Islet precursor cell (in vitro differentiated cells): ENCODE measurements at places on chromosomes 11 and 22.

DNA sequence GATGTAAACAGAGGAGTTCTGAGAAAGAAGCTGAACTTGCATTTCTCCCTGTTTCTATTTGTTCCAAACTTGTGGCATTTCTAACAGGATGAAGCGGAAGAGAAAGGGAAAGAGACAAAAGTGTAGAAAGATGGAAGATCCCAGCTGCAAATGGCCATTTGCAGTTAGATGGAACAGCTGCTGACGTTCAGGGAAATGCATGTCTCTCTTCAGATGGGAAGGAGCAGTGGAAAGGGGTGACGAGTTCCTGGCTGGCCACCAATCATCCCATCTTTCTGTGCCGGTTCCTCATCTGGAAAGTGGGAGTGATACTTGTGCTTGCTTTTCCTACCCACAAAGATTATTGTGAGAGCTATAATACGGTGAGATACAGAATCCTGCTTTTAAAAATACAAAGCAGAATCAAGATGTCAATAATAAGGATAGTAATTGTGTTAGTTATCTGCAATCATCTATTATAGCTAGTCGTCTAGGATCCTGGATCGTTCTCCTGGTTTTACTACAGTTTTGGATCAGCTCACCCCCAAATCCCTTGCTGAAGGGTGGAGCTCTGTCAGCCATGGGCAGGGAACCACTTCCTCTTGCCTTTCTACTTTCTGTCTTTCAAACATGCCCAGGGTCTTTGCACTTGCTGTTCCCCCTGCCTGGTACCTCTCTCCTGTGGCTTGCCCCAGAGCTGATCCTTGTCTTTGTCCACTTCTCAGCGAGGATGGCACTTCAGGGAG lies 1.2 kb upstream of the TIMP3 start:
- no peak for DNase-seq

DNA sequence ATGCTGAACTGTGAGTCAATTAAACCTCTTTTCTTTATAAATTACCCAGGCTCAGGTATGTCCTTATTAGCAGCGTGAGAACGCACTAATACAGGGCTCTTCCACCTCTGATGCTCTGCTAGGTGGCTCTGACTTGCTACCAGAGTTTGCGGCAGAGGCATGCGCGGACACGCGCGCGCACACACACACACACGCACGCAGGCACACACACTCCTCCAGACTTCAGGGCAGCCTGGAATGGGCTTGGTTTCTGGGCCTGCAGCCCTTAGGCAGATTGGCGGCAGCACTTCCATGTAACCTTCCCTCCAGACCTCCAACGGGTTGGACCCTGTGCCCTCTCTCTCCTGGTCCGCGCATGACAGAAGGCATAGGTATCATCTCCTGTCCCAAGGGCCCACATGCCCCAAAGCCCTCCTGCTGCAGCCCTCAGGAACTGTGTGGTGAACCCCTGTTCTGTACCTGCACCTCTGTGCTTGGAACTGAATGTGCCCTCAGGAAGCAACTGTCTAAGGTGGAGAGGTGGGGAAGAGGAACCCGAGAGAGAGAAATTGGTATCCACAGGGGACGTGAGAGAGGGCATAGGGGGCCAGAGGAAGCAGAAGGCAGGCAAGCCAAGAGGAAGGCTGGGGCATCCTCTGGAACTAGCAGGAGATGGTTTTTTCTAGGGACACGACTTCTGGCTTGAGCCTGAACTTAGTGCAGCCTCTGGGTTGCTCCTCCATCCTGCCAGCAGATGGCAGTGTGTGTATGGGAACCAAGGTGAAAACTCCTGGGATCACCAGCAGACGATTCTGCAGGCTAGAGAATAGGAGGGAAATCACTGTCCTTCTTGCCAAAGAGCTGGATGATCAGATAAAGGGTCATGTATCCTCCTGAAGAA lies 23.4 kb upstream of the RIC3 start:
- peak; percentile 91 for DNase-seq

DNA sequence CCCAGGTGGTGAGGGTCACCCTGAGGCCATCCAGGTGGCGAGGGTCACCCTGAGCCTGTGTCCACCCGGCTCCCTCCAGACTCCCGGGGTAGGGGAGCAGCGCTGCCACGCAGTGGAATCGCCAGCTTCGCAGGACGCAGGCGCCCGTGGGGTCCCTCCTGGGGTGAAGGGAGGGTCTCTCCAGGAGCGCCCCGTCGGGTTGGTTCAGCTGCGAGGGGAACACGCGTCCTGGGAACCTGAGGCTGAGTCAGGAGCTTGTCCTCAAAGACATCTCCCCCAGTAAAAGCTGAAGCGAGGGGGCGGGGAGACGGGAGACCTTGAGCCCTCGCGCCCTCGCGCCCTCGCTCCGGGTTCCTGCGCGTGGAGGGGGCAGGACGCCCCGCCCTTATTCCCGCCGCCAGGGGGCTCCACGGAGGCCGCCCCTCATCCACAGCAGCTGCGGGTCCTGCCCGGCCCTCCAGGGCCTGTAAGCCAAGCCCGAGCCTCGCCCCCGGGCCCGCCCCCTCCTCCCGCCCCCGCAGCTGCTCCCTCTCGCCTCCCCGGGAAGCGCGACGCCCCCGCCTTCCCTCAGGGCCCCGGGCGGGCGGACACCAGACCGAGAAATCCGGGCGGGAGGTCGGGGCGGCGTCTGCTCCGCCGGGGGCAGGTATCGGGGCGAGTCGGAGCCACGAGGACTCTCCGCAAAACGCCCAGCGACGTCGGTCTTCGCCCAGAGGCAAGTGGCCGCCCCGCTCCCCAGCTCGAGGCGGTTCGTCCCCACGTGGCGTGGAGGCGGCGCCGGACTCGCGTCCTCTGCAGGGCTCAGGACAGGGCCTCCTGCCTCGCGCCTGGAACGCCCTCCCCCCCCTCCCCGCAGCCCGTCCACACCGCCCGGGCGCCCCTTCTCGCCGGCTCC lies 22.8 kb downstream of the PIM3 start:
- peak; percentile 61 for DNase-seq

- DNase-seq: no peak
Observed at GRCh38 chr22:23800297-23801237, 13.8 kb downstream of the SMARCB1 start.

DNA sequence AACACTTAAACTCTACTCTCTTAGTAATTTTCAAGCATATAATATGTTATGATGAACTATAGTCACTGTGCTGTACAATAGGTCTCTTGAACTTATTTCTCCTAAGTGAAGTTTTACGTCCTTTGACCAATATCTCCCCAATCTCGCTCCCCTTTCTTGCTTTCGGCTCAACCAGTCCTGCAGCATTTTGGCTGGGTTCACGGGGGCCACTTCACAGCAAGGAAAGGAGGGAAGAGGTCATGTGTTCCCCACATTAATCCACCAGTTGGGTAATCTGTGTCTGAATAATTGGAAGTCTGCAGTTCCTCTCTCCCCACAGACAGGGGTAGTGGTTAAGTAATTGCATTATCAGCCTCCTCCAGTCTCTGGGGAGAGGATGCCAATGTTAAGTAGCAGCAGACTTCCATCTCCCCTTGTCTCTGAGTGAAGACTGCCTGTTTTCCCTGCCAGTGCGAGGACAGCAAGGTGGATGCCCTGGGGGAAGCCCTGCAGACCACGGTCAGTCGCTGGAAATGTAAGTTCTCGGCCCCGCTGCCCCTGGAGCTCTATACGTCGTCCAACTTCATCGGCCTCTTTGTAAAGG lies 59.2 kb upstream of the CRTAM start:
- DNase-seq: peak; percentile 88

DNA sequence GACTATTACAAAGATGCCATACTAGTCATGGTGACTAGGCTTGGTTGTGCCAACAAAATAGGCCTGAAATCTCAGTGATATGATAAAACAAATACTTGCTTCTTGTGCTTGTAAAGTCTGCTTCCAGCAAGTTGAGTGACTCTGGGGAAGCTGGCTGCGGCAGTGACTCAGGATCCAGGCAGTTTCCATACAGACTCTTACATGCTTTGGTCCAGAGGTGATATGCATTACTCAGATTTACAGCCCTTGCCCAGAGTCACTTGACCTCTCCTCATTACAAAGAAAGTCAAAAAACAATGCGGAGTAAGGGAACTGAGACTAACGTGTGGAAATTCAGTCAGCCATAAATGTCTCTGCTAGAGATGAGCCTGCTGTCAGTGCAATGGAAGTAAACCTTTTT lies 387.5 kb downstream of the KCNA4 start:
- peak; percentile 88 for DNase-seq

GRCh38 chr11:134349802-134350355 lies 18.1 kb downstream of the GLB1L2 start:
- peak; percentile 31 for DNase-seq

DNA sequence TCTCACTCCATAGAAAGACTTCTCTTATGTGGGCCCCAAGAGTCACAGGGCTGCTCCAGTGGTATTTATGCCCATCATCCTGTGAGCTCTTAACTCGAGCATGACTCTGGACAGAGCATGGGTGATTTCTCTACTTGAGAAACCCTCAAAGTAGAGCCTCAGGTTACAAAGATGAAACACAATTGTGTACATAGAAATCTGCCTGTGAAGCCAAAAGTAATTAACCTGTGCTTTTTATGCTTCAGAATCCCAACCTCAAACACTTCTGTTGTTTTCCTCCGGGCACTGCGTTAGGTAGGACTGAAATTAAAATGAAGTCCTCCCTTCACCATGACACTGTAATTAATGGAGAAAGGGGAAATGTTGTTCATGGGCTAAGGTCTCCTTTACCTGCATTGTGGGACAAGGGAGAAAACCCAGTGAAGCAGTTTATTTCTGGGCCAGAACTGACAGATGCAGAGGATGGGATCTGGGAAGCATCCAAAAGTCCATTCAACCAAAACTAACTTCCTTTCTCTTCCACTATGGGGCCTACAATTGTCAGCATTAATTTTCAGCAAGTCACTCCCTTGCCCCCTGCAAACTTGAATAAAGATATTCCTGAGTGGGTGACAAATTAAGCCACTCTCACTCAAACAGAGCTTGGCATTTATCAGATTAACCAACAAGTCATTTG lies 24.1 kb upstream of the POU2AF1 start:
- peak; percentile 5 for DNase-seq

GRCh38 chr11:119134389-119134978 lies 13.1 kb downstream of the HINFP start:
- no peak for DNase-seq

GRCh38 chr11:46279126-46280099 lies 2.0 kb downstream of the CREB3L1 start:
- DNase-seq: no peak

- peak; percentile 57 for DNase-seq
Observed at GRCh38 chr11:15716550-15716949, 601.8 kb downstream of the INSC start.

DNA sequence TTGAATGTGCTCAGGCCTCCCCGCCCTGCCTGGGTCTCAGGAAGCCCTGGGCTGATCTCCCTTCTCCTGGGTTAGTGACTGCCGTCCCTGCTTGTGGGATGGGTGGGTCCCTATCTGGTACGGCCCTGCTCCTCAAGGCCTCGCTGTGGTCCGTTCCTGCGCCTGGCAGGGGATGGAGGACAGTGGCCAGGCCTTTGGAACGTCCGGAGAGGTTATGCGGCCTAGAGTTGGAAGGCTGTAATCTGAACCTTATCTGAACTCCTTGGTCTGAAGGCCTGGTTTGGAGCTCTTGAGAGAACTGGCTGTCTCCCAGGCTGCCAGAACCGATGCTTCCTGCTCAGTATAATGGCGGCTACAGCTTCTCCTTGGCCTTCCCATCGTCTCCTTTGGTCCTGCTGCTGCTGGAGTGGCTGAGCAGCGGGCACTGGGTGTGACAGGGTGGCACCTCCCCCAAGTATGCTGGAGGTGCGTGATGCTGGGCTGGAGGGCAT lies 72.8 kb downstream of the FLI1 start:
- no peak for DNase-seq
